ENCODE measurements at places on chromosomes 5 and 9. TPM values are rescaled to one million over a fixed set of nuclear protein-coding genes. Genes with fewer than 3 reads are reported as not detected.

GRCh38 chr5:62742207-62742606, 163.6 kb downstream of the LRRC70 start:
- no peaks in the 10 kb centered on the region for H3K4me1 ChIP-seq
- no peaks in the 10 kb centered on the region for H3K36me3 ChIP-seq
- H3K27me3 ChIP-seq = peaks cover 1% of the 10 kb centered on the region
- H3K4me3 ChIP-seq = no peak overlapping the region

DNA sequence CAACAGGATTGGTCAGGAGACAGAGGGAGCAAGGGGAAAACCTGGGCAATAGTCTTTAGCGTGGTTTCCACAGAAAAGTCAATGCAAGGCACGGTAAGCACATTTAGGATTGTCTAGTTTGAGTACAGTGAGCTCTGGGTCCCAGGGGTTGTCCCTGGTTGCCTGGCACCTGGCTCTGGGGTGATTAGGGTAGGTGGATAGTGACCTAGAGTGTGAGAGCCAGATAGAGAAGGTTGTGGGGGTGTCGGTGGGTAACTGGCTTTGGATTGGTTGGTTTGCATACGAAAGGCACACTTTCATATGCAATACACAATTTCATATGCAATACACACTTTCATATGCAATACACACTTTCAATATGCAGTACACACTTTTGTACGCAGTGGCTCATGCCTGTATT, 20.1 kb upstream of the GOLM1 start:
- DNase-seq = no peak
- no peak overlapping the region for H3K4me3 ChIP-seq
- no peaks in the 10 kb centered on the region for H3K27me3 ChIP-seq

DNA sequence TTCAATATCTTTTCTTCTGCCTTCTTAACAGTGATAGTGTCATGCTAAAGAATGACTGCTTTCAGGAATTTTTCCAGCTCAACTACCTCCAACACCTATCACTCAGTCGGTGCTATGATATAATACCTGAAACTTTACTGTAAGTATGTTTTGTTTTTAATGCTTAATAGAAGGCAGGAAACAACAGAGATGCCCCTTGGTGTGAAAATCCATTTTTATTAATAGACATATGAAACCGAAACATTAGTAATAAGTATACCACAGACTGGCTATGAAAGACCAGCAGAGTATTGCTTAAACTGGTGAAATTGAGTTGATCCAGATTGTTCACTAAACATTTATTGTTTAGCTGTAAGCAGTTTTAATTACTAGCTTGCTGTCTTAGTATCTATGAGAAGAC, 25.2 kb downstream of the SKP2 start:
- peak overlapping the region; percentile 10 for H3K27ac ChIP-seq
- peaks cover 30% of the 10 kb centered on the region for H3K4me1 ChIP-seq
- H3K27me3 ChIP-seq = peaks cover 2% of the 10 kb centered on the region
- no peak for DNase-seq

DNA sequence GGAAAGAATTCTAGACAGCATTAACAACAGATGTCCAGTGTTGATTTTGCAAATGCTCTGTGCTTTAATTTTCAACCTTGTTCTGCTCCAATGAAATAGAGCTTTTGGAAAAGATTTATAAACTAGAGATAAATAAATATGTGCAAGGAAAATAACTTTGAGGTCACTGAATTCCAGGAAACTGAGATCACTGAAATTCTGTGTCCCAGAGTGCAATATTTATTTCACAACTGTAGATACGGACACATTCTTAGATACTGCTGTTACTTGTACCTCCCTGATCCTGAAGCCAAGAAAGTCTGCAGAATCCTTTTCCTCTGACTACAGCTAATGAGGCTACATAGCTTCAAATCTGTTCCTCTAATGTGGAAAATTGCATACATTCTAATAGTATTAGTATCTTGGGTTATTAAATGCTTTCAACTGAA, 222.9 kb downstream of the DOCK8 start:
- no peaks in the 10 kb centered on the region for H3K27me3 ChIP-seq
- H3K4me1 ChIP-seq = no peaks in the 10 kb centered on the region
- H3K4me3 ChIP-seq = no peak overlapping the region
- no peak for DNase-seq

DNA sequence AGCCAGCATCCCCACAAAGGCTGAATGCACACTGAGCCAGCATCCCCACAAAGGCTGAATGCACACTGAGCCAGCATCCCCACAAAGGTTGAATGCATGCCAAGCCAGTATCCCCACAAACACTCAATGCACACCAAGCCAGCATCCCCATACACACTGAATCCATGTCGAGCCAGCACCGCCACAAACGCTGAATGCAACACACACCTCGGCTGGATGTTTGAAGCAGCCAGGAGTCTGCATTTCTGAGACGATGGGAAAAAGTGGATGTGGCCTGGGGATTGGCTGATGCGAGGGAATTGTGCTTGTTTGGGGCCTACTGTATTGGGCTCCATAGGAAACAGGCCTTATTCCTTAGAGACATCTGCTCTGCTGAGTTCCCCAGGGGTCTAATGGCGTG, 30.9 kb upstream of the CEP72 start:
- H3K36me3 ChIP-seq = peaks cover 8% of the 10 kb centered on the region
- DNase-seq = no peak
- no peaks in the 10 kb centered on the region for H3K4me1 ChIP-seq
- no peak overlapping the region for H3K4me3 ChIP-seq
- H3K27me3 ChIP-seq = peaks cover 1% of the 10 kb centered on the region

Gene GPRIN1
- 72.3 TPM for total RNA-seq

- no peak overlapping the region for H3K4me3 ChIP-seq
- no peak for DNase-seq
- H3K27me3 ChIP-seq = no peaks in the 10 kb centered on the region
- H3K36me3 ChIP-seq = peaks cover 4% of the 10 kb centered on the region
Measured at GRCh38 chr9:7443541-7443940, 356.0 kb downstream of the DMAC1 start.

Gene ALDH1A1
- total RNA-seq = not detected

DNA sequence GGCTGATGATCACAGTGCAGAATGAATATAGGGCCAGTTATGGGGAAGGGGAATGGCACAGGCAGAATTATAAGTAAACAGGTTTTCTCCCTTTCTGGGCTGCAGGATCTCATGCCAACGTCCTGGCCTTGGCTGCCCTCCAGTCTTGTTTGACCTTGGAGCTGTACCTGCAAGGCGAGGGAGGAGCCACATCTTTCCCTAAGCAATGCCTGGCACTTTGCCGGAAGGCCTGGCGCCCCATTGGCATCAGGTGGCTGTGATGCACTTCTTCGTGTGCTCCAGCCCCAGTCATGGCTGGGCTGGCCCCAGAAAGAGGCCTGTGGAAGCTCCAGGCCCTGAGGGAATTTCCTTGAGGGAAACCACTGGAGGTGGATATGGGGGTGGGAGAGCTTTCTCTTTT, 16.7 kb upstream of the IQGAP2 start:
- no peaks in the 10 kb centered on the region for H3K4me1 ChIP-seq
- no peaks in the 10 kb centered on the region for H3K36me3 ChIP-seq
- H3K27ac ChIP-seq = no peak overlapping the region
- no peak for DNase-seq
- no peaks in the 10 kb centered on the region for H3K27me3 ChIP-seq

DNA sequence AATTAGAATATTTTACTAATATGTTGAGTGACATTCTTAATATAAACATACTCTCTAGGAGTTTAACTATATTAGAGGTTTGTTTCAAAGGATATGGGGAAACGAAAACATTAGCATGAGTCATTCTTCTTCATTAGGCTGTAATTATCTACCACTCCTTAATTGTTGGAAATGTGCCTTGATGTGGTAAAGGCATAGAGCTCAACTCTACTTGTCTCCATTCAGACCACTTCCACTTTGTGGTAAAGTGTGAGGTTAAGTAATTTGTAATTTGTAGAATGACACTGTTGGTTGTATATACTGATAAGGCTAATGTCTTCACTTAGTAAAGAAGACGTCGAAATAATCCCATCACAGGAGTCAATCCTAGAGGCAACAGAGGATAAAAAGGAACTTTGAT, 58.1 kb downstream of the HAPLN1 start:
- no peak overlapping the region for H3K4me3 ChIP-seq
- no peak overlapping the region for H3K27ac ChIP-seq
- no peak for DNase-seq
- no peaks in the 10 kb centered on the region for H3K36me3 ChIP-seq

Gene LMX1B
- total RNA-seq = 0.27 TPM

Gene SPINK7
- total RNA-seq = not detected
